ENCODE measurements at places on chromosomes 2 and 18.

- DNase-seq, result no peak
Measured at GRCh38 chr18:48413342-48413741, 4.2 kb upstream of the ZBTB7C start.

DNA sequence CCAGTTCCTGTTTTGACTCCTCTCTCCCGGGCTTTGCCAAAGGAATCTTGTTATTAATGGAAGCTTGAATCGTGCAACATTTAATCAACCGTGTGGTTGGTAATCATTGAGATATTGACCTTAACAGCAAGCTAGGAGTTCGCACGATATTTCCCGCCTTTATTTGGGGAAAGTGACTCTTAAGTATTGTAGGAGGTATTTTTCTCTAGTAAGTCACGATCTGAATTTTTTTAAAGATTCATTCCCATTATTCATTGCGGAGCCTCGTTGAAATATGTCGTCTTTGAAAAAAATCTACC lies 663 bp downstream of the NUP35 start:
- DNase-seq, result no peak

GRCh38 chr2:200788121-200788718 lies 23.5 kb upstream of the BZW1 start:
- DNase-seq, result no peak

DNA sequence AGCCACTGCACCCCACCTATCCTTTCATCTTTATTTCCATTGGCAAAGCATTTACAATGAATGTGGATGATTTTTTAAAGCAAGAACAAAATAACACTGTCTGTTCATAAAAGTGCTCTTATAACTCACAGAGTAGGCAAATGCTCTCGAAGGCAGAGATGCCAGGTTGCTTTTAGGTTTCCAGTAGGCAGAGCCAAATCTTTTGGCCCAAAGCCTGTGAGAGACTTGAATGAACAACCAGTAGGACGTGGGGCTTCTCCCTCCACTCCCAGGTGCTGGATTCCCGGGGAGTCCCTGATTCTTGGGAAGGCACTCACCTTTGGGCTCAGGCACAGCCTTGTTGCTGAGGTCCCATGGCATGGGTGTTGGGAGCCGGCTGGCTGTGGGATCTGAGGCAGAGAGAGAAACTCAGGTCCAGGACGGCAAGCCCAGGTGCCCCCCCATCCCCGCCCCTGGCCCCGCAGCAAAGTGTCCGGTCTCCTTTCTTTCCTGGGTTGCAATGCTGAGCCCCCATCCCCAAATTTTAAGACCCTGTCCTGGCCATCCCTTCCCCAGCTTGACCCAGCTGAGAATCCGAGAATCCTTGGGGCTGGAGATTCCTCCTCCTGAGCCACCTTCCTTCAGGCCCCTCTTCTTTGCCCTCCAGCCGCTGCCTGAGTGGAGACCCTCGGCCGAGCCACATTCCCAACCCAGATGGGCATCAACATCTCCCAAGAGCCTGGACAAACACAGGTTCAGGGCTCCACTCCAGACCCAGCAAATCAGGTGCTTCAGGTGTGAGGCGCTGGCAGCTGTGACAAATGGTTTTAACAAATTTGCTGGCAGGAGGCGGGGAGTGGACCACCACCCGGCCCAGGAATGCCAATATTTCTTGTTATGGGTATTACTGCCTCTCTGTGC lies 5.8 kb downstream of the NEURL3 start:
- DNase-seq, result no peak

DNA sequence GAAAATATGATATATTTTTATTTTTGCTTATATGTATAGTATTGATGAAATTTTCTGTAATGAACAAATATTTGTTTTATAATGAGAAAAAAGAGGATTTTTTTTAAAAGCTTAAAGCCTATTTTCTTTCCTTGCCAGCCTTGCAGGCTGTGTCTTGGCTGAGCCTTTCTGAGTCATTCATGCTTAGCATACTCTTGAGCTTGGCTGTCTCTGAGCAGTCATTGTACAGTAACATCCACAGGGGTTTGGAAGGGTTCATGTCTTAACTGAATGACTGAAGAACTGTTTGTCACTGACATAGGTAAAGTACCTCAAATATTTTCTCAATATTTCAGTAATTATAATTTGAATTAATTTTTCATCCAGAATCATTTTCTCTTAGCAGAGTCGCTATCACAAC lies 49.3 kb downstream of the GPR39 start:
- no peak for DNase-seq

GRCh38 chr2:180597179-180597578 lies 383.2 kb upstream of the UBE2E3 start:
- DNase-seq, result no peak
